Activated CD4-positive, CD25-positive, alpha-beta regulatory T cell treated with anti-CD3 and anti-CD28 coated beads, Interleukin-2, amount 50 U/mL, for 72 hours (primary cell): ENCODE measurements at places on chromosomes 6 and 20.

DNA sequence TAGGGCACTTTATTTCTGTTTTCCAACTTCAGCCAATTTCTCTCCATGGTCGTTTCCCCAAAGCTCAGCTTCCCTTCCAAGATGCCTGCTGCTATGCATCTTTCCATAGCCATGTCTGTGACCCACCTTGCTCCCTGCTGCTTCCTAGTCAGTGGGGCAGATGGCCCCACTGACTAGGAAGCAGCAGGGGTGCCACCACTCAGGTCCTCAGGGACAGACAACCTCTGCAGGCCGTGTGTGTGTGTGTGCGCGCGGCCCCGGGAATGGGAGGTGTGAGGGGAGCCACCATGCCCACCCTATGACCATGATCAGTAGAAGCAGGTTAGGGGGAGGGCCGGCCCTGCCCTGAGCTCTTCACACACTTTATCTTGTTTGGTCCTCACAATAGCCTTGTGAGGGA lies 2.7 kb upstream of the IP6K3 start:
- no peak for DNase-seq

DNA sequence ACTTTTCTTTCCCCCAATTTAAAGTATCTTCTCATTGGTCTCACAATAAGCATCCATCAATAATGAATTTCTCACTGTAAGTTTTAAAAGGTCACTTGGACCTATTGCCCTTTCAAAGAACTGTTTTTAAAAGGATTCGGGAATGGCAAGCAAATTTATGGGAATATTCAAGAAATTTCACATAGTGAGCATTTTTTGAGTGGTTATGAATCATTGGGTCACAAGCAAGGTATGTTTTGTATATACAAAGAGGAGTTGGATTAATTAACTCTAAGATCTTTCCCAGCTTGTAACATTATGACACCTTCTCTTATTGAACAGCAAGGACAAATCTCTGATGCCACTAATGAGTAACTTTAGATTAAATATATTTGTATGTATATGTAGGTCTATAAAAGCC lies 165.0 kb downstream of the MOXD1 start:
- DNase-seq, result no peak

DNA sequence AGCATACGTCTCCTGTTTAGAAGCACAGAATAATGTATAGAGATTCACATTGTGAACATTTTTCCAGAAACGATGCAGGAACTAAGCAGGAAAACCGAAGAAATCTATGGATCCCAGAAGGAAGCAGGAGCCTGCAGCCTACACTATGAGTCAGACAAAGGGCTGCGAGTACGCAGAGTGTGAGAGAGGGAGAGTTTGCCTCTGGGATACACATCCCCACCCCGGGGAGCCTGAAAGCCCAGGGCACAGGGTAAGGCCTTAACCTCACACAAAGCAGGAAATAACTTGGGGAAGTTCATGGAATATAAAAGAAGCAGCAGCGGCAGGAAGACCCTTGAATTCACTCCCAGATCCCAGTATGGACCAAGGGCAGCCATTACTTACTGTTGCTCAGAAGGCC lies 842.1 kb upstream of the MANEA start:
- DNase-seq, result no peak

DNA sequence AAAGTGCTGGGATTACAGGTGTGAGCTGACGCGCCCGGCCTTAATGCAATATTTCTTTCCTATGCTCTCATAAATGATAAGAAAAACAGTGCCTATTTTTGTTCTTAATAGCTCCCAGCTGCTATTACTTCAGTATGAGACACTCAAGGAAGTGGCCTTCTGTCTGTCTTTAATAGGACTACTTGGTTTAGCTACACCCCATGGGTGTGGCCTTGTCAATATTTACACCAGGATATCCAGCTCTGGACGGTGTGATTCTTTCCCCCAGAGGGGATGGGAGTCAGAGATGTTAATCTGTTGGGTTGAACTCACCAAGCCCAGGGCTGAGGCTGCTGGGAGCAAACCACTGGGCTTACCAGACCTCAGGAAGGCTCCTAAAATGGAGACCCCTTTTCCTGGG lies 134.2 kb downstream of the CEP57L1 start:
- DNase-seq, result no peak

DNA sequence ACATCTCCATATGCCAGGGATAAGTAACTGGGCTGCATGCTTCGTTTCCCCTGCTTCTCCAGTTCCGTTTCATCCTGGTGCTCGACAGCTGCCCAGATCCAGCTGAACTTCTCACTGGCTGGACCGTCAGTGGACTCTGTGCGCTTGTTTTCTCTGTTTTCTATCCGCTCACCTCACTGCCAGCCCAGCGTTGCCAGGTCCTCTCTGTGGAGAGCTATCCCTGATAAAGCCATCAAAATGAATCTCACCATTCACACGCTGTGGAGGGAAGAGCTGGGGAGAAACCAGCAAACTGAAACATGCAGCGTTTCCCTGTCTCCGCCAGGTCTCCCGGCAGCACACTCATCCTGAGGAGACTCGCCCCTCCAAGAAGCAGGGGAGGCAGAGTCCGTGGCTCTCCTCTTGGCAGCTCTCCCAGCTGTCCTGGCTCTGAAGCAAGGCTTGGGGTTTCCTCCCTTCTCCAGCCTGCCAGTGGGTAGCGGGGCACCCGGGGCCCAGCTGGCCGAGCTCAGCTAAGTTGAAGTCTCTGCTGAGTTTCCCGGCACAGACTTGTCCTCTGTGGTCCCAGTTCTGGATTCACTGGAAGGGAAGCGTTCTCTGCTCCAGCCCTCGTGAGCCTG lies 160.9 kb downstream of the DTNBP1 start:
- DNase-seq, result peak; percentile 20
